NCI-H1694 (cell line): ENCODE measurements at places on chromosomes 6 and 20.

DNA sequence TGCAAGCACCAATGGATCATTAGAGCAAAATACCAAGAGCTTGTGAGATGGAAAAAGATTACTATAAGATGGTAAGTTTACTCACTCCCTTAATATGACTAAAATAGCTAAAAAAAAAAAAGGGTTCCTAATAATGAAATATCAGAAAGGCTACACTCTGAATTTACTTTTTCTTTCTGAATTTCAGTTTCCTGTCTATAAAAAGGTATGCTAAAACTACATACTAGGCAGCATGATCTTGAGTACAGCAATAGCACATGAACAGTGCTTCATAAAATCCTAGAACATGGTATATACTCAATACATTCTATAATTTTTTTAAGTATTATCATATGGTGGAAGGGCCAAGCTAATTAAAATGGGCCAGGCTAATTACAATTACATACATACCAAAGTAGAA is 24.0 kb upstream of the FAM135A start:
- no peak for DNase-seq

- no peak for DNase-seq
Measured at GRCh38 chr6:54515713-54516112, 207.5 kb downstream of the TINAG start.

DNA sequence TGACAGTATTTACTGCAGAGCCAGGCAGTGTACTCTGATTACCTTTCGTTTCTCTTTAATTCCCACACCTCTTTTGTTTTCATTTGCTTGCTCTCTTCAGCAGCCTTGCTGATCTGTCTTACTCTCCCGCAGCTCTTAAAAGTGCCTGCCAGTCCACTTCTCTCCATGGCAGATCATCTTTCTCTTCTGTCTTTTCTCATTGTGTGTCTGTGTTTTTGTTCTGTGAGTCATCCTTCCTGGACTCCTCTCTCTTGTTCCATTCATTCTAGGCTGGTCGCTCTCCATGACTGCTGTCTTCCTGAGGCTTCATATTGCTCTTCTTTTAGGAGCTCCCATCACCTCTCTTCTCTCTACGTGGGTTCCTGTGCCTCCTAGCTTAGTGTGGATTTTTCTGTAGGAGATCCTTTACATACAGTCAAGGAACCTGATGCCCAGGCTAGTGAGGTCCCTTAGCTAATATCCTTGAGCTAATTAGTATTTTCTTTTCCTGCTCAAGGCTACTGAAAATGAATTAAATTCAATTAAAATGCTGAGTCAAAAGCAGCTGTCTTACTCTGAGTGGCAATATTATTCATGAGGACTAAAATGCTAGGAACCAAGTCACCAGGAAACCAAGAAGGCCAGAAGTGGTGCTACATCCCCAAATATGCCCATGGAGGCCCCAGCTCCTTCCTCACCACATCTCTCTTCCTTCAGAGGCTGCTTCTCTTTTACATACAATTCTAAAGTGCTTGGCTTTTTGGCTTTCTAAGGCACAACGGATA is 86.1 kb downstream of the SLX4IP start:
- no peak for DNase-seq

DNA sequence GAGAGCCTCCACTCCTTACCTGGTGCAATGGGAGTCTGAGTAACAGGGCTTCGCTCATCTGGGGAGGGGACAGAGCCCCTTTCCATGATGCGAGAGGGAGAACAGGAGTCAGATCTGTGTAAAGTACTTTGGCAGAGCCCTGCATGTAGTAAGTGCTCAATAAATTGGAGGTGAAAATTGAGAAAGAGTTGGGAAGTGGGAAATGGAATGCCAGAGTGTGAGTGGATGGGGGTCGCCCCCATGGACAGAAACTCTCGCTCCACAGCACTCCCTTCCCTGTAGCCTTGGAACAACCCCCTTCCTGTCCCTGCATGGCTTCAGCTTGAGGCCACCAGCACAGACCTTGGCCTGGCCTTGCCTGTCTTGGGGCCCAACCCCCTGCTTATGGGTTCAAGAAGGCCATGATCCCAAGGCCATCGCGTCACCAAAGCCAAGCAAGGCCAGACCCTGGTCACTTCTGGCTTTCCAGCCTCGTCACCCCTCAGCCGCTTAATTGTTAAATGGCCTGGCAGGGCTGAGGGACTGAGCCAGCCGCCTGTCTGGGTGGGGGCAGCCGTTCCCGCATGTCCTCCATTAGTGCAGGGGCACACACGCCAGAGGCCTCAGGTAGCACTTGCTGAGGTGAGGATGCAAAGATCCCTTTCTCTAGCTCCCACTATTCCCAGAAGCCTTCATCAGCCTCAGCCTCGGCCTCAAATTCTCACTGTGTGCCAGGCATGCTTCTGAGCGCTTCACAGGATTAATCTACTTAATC is 93.7 kb upstream of the PTPN1 start:
- DNase-seq, result no peak
